Stimulated activated CD8-positive, alpha-beta memory T cell treated with anti-CD3 and anti-CD28 coated beads, Interleukin-15, amount 100 ng/mL, for 4 hours (primary cell): ENCODE measurements at places on chromosomes 7 and 10.

GRCh38 chr7:10672186-10672585 lies 301.5 kb upstream of the PHF14 start:
- DNase-seq = no peak

DNA sequence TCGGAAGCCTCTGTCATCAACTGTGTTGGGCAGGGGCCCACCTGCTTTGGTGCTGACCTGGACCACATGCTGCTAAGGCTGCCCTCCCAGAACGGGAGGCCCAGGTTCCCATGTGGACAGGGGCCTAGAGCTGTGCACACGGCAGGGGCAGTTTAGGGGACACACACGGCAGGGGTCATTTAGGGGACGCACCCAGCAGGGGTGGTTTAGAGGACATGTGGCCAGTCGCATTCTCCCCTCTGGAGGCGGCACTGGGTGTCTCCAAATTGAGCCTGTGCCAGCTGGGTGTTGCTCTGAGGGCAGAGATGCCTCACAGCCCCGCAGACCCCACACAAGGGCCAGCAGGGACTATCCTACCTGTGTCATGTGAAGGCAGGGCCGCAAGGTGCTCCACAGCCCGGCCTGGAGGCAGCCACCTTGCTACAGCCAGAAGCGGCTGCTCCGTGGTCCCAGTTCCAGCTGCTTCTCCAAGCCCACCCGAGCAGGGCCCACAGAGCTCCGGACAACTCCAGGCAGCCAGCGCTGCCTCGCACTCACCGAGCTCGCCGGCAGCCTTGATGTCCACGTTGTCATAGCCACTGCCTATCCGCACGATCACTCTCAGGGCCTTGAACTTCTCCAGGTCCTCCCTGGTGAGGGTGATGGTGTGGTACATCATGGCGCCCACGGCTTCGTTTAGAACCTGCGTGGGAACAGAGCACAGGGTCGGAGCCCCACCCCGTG lies 60.7 kb downstream of the ZRANB1 start:
- no peak for DNase-seq

GRCh38 chr7:88321694-88322093 lies 15.0 kb upstream of the STEAP4 start:
- DNase-seq = no peak

GRCh38 chr10:77737608-77738007 lies 100.0 kb upstream of the KCNMA1 start:
- DNase-seq = no peak

DNA sequence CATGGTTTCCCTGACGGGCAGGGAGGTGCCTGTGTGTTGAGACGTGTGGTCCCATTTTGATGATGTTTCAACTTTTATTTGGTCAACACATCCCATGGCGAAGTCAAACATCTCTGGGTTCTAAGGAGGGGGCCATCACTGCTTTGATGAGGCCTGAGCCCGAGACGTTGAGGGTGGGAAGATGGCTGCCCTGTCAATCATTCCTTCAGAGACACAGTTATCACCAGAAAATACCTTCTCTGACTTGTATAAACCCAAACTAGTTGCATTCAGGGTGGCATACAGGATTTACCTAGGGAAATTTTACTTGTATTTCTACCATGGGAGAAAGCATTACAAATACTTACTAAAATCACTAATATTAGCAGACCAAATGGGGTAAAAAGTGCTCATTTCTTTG lies 64.6 kb downstream of the VOPP1 start:
- DNase-seq = no peak

DNA sequence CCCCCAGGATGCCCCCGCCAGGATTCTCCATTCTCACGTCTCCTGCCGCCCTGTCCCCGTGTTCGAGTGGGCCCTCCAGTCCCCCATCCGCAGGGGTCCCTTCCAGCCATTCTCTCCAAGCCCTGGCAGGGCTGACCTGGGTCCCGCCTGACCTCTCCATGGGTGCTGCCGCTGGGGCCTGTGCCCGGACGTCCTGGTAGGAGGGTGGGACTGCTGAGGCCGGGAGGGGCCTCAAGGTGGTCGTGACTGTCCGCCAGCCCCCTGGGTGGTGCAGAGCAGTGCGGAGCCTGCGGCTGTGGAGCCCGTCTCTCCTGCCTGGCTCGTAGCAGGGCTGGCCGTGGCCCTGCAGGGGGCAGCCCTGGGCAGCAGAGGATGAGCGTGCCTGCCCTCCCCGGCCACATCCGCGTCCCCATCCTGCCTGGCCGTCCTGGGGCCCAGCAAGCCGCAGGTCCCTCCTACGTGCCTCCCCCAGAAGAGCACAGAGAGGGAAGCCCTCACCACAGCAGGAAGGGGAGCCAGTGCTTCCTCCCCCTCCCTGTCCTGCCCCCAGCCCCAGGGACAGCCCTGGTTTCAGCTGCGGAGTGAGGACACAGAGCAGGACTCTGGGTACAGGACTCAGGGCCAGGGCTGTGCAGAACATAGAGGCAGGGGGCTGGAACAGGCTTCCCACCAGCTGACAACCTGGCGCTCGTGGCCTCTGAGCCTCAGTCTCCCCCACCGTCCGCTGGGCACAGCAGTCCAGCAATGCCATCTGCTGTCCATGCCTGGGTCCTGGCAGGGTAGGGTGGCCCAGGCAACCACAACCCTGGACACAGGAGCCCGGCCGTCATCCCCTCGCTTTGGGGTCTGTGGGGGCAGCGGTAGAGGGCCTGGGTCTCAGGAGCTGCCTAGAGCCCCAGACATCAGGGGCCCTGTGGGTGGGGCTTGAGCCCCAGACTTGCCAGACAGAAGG lies 1.5 kb upstream of the GRIFIN start:
- peak; percentile 17 for DNase-seq

- no peak for DNase-seq
These were observed 9.9 kb upstream of the HOXA2 start for GRCh38 chr7:27112361-27112760.

DNA sequence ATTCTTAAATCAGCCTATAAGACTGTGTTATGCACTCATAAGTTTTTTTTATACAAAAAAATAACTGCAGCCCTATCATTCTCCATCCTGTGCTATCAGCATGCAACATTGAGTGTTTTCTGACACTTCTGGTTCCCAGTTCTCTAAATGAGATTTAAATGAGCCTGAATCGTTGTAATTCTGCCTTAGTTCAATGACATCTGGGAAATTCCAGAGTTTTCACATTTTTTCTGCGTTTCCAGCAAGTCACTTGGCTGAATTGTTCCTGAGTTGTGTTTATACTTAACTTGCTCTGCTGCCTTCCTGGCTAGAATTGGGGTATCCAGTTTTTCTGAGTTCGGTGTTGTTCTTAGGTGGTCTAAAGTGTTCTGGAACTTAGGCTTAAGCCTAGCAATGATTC lies 636.1 kb upstream of the FZD8 start:
- no peak for DNase-seq

DNA sequence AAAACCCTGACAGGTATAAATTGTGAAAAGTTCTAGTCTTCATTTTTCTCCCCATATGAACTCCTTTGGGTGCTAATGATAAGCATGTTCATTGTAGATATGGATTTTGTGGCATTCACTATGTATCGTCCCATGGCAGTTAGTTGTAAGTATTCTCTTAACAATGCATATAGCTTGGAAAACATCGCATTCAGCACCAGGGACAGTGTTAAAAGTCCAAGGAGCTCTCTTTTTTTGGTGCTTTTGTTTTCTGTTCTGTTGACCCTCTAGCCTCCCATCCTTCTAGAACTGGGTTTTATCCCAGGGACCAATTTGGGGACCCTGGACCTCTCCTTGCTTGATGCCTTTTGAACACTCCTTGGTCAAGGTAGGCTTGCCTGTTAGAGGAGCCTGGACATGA lies 37.7 kb downstream of the INSYN2A start:
- no peak for DNase-seq

- no peak for DNase-seq
These were observed 22.1 kb upstream of the HSPB1 start for GRCh38 chr7:76280408-76280807.

DNA sequence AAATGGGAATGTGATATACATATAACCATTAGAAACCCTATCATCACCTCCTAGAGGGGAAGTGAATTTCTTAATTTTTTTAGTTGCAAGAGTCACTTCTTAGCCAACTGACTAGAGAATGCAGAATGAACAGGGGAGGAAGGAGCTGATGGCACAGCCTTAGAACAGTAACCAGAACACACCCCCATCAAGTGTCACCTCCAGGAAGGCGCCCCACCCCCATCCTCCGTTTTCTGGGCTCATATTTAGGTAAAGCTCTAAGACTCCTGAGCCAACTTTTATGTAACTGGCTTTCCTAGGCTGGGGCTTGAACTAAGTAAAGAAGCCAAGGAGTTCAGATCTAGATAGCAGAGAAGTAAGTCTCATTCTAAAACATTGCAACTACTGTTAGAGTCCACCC lies 54.0 kb downstream of the COL17A1 start:
- DNase-seq = no peak

DNA sequence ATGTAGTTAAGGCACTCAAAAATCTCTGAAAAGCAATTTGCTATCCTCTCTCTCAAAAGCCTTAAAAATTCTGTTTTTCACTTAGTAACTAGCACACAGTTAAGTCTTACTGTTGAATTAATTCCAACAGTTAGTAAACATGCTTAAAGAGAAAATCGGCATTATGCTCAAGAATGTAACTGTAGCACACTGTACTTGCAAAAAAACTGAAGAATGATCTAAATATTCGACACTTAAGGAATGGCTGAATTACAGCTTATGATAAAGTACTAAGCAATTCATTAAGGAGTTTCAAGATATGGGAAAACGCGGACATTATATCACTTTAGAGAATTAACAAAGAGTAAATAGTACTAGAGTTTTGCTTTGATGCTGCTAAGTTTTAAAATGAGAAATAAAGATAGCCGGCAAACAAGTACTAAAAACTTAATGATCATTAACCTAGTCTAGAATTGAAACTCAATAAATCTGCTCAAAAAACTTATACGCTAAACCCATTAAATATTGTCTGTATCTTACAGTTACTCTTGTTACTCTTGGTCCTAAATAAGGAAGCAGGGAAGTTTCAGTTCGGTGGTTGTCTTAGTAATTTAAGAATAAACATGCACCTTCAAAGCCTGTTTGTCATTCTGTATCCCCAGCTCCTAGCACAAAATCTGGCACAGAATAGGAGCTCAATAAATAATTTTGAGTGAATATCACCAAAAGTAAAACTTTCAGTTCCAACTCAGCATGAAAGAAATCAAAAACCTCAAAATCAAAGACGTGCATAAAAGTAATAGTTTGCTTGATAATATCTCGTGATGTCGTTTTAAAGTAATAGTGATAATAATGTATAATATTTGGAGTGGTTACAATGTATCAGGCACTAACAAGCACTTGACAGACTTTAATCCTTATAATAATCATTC lies 1.2 kb downstream of the TRDMT1 start:
- no peak for DNase-seq

GRCh38 chr10:98382691-98383101 lies 32.3 kb downstream of the PYROXD2 start:
- DNase-seq = no peak

- no peak for DNase-seq
These were observed 65.4 kb upstream of the TNS3 start for GRCh38 chr7:47647181-47647917.

DNA sequence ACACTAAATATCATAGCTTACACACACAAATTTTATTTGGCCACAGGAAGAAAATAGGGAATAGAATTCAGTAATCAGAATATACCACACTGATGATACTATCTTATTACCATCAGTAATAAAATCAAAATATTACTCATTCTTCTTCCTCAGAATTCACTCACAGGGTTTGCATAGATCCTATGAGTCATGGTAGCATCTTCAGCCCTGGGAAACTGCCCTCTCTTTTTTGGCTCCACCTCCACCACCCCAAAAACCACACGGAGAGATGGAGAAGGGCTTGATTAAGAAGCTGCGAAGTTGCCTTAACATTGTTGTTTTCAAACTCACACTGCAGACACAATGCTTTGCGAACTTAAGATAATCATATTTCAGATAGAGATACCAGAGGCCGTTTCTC lies 154.1 kb upstream of the AHR start:
- peak; percentile 66 for DNase-seq

DNA sequence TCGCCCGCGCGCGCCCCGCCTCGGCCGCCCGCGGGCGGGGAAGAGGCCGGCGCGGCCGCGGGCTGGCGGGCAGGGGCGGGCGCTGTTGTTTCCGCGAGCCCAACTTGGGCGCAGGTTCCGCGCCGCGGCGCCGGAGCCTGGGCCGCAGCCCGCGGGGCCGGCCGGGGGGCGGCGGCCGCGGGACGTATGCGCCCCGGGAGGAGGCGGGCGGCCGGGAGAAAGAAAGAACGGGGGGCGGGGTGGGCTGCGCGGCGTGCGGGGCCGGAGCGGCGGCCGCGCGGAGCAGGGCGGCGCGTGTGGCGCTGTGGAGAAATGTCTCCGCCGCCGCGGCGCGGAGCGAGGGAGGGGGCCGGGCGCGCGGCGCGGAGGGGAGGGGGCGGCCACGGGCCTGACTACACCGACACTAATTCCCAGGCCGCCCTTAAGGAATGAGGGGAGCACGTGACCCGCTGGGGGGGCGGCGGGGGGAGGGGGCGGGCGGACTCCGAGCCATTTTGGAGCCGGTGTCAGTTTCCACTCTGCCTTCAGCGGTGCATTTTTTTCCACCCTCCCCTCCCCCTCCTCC lies at the start of gene BMI1:
TSS of gene BMI1 (plus strand) at position 509 of the 565 bp plus-strand sequence. CDS start 5,351 bp downstream, outside the sequence.
- no peak for DNase-seq

DNA sequence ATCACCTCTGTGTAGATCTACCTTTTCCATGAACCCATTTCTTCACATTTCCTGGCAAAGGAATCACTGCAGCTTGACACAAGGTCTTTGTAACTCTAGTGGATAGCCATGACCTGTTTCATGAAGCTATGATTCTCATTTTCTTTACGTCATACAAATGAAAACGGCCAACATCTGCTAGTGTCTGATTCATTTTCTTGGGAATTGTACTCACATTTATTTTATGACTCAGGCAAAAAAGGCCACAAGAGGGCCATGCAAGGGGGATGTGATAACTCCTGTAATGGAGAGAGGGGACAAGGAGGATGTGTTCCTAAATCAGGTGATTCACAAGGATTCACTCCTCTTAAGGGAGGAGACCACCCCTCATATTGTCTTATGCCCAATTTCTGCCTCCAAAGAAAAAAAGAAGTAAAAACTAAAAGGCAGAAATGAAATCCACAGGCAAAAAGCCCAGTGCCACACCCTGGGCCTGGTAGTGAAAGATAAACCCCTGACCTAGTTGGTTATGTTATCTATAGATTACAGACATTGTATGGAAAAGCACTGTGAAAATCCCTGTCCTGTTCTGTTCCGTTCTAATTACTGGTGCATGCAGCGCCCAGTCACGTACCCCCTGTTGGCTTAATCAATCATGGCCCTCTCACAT lies 249.9 kb downstream of the IPMK start:
- DNase-seq = no peak

- DNase-seq = no peak
These were observed 116.8 kb downstream of the MAD1L1 start for GRCh38 chr7:2115760-2116447.

GRCh38 chr7:45162943-45163691 lies 5.5 kb downstream of the RAMP3 start:
- DNase-seq = no peak

DNA sequence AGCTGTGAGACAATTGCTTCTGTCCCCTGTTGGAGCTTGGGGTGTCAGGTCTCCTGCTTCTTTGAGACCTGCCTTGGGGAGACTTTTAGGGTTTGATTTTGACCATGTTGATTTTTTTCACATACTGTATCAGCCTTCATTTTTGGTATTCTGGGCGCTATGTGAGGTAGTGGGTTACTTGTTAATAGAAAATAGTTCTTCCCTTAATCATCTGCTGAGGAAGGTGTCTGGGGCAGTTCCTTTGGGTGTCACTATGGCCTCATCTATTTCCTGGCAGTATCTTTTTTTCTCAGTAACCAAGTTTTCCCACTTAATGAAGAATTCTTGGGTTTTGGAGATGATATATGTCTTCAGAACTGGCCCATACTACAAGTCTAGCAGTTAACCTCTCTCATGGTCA lies 4.6 kb upstream of the NOLC1 start:
- DNase-seq = no peak

- no peak for DNase-seq
These were observed 44.8 kb upstream of the ELFN1 start for GRCh38 chr7:1624999-1625927.

- DNase-seq = no peak
These were observed 53.4 kb downstream of the CFAP58 start for GRCh38 chr10:104406715-104407650.
